ENCODE measurements at places on chromosomes 5 and 9.

- no peak for DNase-seq
Measured at GRCh38 chr9:131129183-131129582, 3.8 kb downstream of the NUP214 start.

- DNase-seq, result peak; percentile 55
Measured at GRCh38 chr9:121289772-121290370, 21.9 kb downstream of the GSN start.

DNA sequence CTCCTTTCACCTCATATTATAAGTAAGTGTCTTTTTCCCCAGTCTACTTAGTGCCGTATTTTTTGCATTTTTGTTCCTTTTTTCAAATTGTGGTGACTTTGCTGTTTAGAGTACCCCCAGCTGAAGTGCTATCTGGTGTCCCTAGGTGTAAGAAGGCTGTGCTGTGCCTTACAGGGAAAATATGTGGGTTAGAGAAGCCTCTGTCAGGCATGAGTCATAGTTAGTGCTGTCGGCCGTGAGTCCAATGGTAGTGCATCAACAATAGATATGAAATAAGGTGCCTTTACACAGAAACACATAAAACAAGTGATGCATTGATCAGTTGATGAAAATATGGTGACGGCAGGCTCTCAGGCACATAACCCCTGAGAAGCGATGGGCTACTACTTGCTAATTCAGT, 20.1 kb downstream of the SYK start:
- DNase-seq, result no peak

GRCh38 chr9:105830461-105830860, 136.1 kb downstream of the TMEM38B start:
- no peak for DNase-seq

DNA sequence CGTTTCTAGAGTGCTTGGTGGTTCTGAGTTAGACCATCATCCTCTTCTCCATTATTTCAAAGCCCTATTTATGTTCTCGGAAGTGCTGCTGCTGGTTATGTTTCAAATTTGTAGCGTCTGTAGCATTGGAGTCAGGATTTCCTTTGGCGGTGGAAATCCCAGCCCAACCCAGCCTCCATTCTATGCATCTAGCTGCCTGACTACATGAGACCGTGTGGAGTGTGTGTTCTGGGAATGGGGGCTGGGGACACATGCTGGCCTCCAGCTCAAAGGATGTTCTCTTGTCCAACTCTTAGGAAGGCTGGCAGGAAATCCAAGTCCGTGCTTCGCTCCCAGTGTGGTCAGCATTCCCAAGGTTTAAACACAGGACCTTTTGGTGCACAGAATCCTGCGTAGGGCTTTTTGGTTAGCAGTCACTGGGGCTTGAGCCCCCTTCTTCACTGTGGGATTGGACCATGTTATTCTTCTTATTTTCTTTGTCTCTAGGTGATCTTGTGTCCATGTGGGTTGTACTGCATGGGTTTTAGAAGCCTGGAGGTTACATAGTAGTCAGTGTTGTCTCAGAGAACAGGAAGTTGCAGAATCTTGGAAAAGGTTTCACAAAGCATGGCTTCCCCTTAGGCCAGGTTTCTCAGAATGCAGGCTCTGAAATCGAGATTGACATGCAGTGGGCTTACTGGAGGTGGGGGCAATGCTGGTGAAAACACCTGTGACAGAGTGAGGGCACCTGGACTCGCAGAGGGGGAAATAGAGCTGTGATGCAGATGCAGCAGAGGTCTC, 132.2 kb downstream of the ARHGAP26 start:
- peak; percentile 24 for DNase-seq

DNA sequence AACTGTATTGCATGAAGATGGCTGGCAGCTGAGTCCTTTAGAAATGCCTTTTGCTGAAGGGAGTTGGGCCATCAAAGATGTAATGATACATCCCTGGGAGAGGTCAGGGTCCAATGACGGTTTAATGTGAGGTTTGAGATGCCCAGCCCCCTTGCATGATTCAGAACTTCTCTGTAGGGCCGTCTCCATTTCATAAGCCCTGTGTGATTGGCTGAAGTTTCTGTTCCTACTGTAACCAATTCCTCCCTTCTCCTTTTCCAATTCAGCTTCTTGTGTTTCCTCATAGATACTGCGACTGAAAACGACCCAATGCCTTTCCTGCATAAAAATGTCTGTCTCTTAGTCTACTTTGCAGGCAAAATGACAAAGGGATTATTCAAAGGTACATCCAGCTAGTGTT, 47.9 kb upstream of the ST8SIA4 start:
- DNase-seq, result no peak

DNA sequence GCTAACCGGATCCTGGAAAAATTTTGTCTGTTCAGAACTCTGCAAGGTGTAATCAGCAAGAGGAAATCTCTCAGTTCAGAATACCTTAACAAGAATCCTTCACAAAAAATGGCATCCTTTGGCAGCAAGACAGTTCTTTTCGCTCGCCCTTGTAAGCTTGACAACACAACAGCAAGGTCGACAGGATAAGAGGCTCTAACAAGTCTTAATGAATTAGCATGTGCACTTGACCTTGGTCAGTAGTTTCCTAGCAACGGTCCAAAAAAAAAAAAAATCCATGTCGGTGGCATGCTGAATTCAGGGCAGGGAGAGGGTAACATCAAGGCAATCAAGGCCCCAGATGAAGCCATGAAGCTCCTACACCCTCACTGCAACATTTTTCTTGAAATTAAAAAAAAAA, 172.8 kb downstream of the APBA1 start:
- DNase-seq, result no peak

- no peak for DNase-seq
Measured at GRCh38 chr5:123116058-123116457, 27.0 kb downstream of the PRDM6 start.

Data from iris pigment epithelial cell (primary cell).